ENCODE measurements at places on chromosomes 3 and 15.

- no peak for DNase-seq
Observed at GRCh38 chr3:112699436-112699978, 58.6 kb upstream of the CCDC80 start.

GRCh38 chr15:82140886-82141285 lies 95.1 kb upstream of the MEX3B start:
- DNase-seq, result no peak

DNA sequence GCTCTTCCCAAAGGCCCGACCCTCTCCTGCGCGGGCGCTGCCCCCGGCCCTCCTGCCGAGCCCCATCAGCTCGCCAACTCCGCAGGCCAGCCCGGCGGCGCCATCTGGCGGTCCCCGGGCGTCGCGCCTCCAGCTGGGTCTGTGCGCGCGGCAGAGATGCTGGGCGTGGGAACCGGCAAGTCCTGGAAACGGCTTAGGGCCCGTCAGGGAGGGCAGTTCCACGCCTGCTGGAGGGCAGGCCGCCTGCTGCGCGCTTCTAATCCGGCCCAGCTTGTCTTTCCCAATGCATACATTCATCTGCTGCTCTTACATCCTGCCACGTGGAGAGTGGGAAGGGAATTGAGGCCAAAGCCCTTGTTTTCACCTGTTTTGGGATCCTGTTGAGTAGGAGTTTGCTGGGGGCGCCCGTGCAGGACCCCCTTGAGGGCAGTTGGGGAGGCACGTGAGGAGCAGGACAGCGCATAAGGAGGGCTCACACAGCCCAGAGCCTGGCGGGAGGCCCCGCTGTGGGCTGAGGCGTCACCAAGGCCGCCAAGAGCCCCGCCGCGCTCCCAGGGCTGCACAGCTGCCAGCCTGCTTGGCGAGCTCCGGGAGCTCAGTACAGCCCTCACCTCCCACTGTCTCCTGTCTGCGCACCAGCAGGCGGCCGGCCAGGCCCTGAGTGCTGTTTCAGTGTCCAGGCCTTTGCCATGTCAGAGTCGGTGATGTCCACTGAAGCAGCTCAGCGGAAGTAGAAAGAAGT lies 165.6 kb downstream of the NSMCE3 start:
- DNase-seq, result no peak

DNA sequence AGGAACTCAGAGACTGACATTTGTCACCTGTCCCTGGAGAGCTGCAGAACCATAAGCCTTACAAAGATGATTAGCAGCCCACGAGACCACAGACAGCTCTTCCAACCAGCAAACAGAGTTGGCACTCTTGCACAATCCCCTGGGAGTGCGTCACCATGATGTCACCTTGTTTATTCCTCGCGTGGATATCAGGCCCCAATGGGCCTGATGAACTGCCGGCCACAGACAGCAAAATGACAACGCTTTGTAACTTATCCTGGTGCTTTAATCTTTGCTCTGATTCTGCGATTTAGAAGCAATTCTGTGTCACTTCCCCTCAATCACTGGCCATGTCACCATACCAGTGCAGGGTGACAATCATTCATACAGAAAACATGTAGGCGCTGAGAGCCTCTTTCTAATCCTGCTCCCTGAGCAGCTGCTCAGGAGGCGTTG lies 89.2 kb downstream of the TAMM41 start:
- no peak for DNase-seq

DNA sequence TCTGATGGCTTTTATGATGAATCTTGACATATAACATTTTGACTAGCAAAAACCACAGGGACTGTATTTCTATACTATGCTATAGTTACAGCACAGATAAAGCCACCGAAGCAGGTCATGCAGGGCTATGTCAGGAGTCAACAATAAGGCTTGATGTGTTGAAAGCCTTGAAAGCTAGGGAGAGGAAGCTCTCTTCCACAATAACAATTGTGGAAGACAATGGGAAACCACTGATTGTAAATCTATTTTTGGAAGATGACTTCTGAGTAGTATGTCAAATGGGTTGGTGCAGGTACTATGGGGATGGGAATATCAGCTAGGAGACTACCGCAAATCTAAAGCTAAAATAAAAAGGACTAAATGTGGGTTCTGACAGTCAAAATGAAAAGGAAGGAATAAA lies 4.0 kb upstream of the AQR start:
- DNase-seq, result no peak

GRCh38 chr3:152256851-152257562 lies 11.7 kb upstream of the MBNL1 start:
- DNase-seq, result no peak

DNA sequence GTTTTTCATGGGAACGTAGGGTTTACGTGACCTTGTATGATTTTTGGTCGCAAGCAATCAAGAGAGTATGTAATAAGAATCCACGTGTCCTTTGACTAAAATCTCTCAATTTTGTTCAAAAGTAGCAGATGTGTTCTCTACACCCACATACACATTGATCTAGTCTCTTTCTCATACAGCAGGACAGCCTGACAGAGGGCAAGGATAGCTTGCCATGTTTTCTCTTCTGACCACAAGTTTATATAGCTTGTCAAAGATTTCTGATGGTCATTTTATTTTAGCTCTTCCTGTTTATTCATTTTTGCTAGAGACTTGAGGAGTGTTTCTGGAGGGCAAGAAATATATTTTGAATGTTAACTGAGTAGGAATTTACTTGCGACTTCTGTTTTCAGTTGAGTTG lies 570.2 kb upstream of the ALCAM start:
- DNase-seq, result no peak

- DNase-seq, result no peak
Observed at GRCh38 chr3:141307351-141308059, 60.8 kb upstream of the ZBTB38 start.

DNA sequence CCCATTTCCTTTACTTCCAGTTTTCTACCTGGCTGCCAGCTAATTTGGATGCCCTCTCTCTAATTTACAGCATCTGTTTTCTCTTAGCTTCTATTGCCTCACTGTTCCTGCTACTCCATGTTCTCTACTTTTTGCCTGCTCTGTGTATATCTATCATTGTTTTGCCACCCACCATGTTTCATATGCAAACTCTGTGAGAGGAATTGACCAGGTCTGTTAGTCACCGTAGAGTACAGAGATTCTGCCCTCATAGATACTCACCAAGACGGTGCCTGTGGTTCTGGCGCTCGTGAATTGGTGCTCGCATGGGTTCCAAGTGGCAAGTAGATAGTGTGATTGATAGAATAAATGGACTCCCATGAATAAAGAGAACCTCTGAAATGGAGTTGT lies 288.8 kb downstream of the CNTN6 start:
- DNase-seq, result no peak

GRCh38 chr3:52606373-52607085 lies 70.1 kb downstream of the UQCC5 start:
- no peak for DNase-seq

- no peak for DNase-seq
Observed at GRCh38 chr3:70040386-70040785, 40.9 kb downstream of the SAMMSON start.

- DNase-seq, result no peak
Observed at GRCh38 chr15:46343196-46343935, 708.5 kb downstream of the SQOR start.

GRCh38 chr3:2771193-2771592 lies 339.0 kb downstream of the IL5RA start:
- DNase-seq, result no peak

DNA sequence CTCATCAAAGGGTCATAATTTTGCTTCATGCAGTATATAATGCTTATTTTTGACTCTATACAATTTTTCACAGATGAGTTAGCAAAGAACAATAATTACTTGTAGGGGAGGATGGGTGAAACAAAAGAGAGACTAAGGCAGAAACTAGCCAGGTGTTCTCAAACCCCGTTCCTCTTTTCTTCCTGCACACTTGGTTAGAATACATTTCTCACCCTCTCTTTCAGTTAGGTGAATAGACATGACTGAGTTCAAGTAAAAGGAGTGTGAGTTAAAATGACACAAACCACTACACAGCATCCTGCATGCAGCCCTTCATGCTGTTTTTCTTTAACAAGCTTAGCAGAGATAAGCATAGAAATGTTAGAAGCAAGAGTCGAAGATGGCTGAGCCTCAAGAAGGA lies 922.2 kb downstream of the TBL1XR1 start:
- no peak for DNase-seq

DNA sequence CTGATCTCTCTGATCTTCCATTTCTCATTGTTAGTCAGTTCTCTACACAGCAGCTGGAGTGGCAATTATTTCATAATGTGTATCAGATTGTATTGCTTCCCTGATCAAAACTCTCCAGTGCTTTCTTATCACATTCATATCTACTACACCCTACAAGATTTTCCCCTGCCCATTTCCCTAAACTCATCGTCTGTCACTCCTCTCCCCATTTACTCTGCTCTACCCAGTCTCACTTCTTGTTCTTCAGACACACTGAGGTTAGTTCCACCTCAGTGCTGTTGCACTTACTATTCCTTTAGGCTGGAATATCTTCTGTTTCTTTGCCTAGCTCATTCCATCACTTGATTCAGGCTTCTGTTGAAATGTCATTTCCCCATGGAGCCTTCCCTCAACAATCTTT lies 197.1 kb downstream of the SATB1 start:
- DNase-seq, result no peak

DNA sequence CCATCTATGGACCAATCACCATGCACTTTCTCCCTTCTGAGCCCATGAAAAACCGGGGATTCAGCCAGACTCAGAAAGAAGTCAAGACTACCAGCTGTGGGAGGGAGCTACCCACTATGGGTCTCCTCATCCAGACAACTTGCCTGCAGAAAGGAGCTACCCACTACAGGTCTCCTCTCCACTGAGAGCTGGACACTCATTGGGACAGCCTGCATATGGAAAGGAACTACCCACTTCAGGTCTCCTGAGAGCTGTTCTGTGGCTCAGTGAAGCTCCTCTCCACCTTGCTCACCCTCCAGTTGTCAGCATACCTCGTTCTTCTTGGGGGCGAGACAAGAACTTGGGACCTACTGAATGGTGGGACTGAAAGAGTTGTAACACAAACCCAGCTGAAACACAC lies 22.3 kb upstream of the ZBED2 start:
- no peak for DNase-seq

DNA sequence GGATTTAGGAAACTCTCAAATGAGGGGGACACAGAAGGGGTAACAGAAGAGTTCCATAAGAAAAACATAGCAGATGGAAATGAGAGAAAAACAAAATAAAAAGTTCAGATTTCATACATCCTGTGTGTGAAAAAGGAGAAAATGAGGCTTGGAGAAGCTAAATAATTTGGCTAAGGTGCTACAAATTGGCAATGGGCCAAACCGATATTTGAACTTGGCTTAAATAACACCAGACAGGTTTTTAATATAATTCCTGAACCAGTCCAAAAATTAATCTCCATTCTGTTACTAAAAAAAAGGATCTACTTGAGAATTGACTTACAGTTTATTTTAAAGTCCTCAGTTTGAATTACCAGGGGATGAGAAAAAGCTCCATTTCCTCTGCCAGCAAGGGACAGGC lies 342.9 kb upstream of the DPH6 start:
- no peak for DNase-seq

DNA sequence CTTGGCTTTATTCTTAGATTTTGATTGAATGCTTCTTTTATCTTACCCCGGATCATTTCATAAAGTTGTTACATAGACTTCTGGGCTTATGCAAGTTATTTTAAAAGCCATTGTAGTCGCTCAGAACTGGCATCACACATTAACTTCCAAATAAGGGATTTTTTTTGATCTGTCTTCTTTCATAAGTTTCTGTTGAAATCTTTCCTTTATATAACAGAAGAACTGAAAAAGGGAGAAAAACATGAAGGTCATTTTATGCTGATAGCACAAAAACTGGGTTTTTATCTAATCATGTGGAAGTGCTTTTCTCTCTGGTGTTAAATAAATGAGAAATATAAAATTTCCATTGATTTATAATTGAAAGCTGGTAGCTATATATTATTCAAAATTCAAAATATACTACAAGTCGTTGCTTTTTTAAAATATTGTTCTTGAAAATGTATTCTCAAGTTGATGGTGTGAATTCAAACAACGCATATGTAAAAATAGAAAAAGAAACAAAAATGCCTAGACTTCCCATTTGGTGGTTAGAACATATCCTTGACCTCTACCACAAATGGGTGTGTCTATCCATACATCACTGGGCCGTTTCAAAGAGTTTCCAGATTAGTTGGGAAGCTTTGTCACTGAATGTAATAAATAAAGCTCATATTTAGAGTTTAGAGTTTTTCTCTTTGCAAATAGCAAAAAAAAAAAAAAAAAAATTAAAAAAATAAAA lies 258.3 kb upstream of the ZPLD1 start:
- DNase-seq, result no peak

DNA sequence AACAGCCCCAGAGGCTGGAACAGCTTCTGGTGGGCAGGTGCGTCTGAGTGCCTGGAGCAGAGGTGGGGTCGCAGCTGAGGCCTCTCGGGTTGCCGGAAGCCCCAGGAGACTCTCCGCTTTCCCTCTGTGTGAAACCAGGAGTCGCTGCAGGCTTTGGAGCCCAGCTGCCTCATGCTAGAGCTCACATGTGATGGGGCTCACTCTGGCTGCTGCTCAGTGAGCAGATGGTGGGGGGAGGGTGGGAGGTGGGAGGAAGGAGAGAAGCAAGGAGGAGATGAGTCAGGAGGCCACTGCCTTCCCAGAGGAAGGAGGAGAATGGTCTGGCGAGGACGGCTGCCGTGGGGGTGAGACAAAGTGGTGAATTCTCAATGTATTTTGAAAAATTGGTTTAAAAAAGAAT lies 290.1 kb upstream of the CHRNA7 start:
- DNase-seq, result no peak

DNA sequence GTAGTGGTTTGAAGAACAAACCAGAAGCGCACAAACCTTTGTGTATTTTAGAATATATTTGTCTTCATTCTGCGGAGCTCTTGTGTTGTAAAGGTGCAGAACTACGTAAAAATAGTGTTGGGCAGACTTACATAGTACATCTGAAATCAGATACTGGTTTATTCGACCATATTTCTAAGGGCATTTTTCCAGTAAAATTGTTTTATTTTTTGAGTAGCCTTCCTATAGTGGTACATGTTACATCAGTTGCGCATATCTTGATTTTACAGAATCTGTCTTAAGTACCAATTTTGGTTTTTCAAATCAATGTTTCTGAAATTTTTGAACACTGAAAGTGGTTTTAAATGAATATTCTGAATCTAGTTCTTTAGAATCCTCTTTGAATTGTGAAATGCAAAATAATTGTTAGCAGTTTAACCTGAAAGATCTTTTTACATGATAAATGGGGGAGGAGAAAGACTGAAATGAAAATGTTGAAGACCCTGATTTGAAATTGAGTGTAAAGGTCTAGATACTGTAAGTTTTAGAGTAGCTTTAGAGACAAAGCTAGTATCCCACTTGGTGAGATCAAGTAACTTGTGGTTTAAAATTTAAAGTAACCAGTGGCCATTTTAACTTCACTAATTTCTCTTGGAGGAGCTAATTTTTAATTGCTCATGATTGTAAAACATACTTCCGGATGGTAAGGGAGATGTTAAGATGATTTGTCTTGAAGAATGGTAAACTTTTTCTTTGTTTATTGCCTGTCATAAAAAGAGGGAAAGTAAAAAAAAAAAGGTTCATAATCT lies 15.5 kb upstream of the CHD2 start:
- DNase-seq, result no peak

- no peak for DNase-seq
Observed at GRCh38 chr3:1010228-1010627, 82.6 kb upstream of the CNTN6 start.
